ENCODE measurements at places on chromosomes 13 and 19.
A peak's percentile ranks its signal among the peaks of the same experiment; 100 is the strongest.

GRCh38 chr13:98751367-98751782 is 1.1 kb downstream of the SLC15A1 start:
- DNase-seq: no peak

DNA sequence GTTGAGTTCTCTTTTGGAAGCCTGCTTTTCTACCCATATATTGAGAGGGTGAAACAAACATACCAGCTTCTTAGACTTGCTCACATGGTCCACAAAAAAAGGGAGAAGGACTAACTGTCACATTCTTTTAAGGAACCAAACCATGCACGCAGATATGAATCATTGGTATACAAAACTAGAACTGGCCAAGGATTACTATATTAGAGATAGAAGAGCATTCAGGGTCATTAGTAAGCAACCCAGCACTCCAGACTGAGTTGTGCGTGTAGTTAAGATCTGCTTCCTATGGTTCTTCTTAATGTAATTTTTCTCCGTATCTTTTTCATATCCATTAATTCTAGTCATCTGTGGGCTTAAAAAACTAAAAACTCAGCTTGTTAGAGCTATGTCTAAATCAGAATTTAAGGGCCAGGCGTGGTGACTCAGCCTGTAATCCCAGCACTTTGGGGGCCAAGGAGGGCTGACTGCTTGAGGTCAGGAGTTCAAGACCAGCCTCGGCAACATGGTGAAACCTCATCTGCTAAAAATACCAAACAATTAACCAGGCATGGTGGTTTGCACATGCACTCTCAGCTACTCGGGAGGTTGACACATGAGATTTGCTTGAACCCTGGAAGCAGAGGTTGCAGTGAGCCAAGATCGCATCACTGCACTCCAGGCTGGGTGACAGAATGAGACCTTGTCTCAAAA is 19.6 kb downstream of the ALG5 start:
- DNase-seq: no peak

DNA sequence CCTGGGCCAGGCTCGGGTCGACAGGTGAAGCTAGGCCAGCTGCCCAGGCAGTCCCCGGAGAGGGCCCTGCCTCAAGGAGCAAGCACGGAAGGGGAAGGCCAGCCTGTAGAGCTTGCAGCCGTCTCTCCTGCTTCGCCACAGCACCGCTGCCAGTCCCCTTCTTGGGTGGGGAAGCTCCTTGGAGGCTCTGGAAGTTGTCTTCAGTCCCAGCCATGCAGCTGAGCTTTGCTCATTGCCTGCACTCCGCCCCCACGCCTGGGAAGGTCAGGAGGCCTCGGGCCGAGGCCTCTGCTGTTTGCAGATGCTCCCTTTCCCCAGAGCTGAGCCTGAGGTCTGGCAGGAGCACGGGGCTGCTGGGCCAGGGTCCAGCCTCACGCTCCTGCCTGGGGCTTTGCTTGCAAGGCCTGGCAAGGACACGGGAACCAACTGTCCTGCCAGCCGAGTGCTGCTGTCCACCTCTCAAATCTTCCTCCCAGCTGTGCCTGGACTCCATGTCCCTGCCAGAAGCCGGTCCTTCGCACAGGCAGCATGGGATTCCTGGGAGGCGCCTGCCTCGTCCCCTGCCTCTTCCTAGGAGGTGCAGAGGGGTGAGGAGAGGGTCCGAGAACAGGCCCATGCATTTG is 13.3 kb downstream of the PLEKHF1 start:
- no peak for DNase-seq

DNA sequence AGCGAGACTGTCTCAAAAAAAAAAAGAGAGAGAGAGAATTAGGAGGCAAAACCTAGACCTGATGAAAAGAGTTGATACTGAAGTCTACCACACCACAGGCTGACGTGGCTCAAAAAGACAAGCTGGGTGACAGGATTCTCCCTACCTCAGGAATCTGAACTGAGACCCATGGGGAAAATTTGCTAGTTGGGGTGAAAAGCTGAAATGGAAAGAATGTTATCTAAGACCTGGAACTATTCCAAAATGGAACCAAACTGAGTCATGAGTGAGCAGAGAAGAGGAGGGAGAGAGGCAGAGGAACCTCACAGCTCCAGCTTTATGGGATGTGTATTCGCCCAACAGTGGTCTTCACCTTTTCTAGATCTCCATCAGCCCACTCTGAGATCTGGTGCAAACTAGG is 11.7 kb downstream of the SMG9 start:
- DNase-seq: no peak

- no peak for DNase-seq
These were observed 5.4 kb upstream of the CBY2 start for GRCh38 chr13:45696610-45697226.

GRCh38 chr19:3073931-3074595 is 11.8 kb upstream of the TLE5 start:
- no peak for DNase-seq

DNA sequence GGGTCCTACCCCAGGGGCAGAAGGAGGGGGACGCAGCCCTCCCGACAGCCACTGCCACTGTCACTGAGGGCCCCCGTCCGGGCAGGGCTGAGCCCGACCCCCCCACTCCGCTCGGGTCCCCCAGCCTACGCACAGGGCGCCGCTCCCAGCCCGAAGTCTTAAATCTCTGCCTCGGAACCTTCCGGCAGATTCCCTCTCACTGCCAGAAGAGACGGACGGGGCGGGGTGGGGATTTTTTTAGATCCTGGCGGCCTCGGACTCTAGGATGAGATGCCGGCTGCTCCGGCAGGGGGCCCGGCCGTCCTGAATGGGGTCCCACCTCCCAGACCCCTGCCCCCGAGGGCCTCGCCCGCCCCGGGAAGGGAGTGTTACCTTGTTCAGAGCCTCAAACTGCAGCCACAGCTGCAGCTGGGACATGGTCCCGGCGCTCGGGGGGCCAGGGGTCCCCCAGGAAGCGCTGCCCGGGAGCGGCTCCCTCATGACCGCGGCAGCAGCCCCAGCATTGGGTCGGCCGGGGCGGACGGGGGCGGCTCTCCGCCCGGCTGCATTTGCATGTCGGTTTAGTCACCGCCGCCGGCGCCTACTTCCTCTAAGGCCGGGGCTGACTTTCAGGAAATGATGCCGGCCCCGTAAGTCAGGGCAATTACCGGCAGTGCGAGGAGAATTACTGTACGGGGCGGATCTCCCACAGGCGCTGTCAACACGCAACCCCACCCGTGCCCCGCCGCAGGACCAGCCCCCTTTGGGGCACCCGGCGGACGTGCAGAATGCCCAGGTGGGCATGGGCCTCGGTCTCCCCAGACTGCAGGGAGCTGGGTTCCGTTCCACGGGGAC is 28.1 kb downstream of the GPX4 start:
- DNase-seq: peak; percentile 60

- peak; percentile 61 for DNase-seq
These were observed at the start of gene SCN1B for GRCh38 chr19:35030257-35031071. TSS of gene SCN1B (plus strand) at chr19:35030470. CDS start at chr19:35030821, 351 bp downstream.

- DNase-seq: no peak
These were observed 4.8 kb upstream of the NFIC start for GRCh38 chr19:3361384-3362216.

- DNase-seq: peak; percentile 21
These were observed 16.5 kb upstream of the FOSB start for GRCh38 chr19:45451131-45451849.

GRCh38 chr19:13790354-13790753 is 4.9 kb upstream of the ZSWIM4 start:
- DNase-seq: no peak

DNA sequence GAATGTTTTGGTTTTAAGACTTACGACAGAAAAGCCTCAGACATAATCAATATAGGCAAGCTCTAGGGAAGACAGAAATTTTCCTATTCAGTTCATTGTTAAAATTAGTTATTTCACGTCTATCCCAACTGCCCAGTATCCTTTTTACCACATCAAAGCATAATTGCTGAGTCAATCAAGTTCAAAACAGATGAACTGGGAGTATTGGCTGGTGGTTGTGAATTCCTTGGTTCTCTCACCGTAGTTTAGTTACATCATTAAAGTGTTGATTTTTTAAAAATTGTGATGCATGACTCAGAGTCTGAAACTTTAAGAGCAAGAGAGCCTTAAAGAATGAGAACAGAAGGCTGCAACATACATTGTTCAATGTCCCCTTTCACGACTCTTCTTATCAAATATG is 143.3 kb upstream of the FREM2 start:
- no peak for DNase-seq

- DNase-seq: no peak
These were observed 77.2 kb downstream of the KLF12 start for GRCh38 chr13:74056801-74057542.

DNA sequence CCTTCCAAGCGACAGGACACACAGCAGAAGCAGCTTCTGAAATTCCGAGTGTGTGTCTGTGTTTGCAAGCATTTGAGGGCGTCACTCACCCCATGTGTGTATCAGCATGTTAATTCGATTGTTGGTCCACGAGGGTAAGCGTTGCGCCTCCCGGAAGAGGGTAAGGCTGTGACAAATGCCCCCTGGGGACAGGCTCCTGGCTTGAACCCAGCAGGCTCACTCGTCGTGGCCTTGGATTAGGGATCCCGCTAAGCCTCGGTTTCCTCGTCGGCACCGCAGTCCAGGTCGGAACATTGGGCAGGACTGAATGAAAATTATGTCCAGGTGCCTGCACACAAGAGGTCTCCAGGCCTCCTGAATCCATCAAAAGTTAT is 606 bp upstream of the STXBP2 start:
- no peak for DNase-seq

GRCh38 chr19:35746531-35746930 is 1.1 kb downstream of the PSENEN start:
- no peak for DNase-seq

DNA sequence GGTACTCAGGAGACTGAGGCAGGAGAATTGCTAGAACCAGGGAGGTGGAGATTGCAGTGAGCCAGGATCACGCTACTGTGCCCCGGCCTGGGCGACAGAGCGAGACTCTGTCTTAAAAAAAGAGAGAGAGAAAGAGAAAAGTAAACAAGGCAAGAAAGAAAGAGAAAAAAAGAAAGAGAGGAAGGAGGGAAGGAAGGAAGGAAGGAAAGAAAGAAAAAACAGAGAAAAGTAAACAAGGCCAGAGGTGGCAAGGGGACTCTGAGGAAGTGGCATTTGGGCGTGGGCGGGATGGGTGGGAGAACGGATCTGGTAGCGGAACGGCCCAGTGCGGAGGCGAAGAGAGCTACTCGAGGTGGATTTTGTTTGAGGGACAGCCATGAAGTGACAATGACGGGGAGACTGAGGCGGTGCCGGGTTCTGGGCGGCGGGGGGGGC is 7.5 kb upstream of the ARRDC2 start:
- DNase-seq: no peak

GRCh38 chr13:38350114-38350617 is 515 bp downstream of the UFM1 start:
- no peak for DNase-seq

GRCh38 chr13:110676595-110677587 is 29.0 kb downstream of the CARS2 start:
- no peak for DNase-seq
